ENCODE measurements at places on chromosomes 2 and 18.

- DNase-seq: no peak
These were observed 211.1 kb downstream of the DSEL start for GRCh38 chr18:67305466-67305865.

GRCh38 chr2:215882689-215883088 is 130.7 kb downstream of the MREG start:
- DNase-seq: no peak

GRCh38 chr18:34221971-34222306 is 2.8 kb downstream of the NOL4 start:
- DNase-seq: no peak

GRCh38 chr2:227886149-227886548 is 14.7 kb downstream of the DAW1 start:
- no peak for DNase-seq

GRCh38 chr2:190545093-190545492 is 10.6 kb upstream of the NEMP2 start:
- no peak for DNase-seq

DNA sequence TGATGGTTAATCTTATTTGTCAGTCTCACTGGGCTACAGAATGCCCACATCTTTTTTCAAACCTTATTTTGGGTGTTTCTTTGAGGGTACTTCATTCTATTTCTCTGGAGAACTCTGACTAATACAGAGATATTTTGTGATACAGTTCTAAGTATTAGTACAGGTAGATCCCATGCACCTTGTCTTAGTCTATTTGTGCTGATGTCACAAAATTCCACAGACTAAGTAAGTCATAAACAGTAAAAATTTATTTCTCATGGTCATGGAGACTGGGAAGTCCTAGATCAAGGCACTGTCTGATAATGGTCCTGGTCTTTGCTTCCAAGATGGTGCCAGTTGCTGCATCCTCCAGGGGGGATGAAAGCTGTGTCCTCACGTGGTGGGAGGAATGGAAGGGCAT is 68.6 kb upstream of the EPHA4 start:
- no peak for DNase-seq

- DNase-seq: no peak
These were observed 508.3 kb downstream of the CNTNAP5 start for GRCh38 chr2:124533226-124533954.

DNA sequence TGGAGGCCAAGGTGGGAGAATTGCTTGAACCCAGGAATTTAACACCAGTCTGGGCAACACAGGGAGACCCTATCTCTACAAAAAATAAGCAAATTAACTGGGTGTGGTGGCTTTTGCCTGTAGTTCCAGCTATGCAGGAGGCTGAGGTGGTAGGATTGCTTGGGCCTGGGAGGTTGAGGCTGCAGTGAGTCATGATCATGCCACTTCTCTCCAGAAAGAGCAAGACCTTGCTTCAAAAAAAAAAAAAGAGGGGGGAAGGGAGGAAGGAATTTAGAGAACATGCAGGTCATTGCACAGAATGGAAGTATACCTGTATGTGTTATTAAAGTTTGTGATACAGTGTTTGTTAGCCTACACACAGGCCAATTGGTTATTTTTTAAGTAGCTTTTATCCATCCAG is 25.8 kb downstream of the PKP4 start:
- DNase-seq: no peak
